ENCODE measurements at places on chromosomes 12 and 14.

- DNase-seq: no peak
Measured at GRCh38 chr14:21915826-21916225, 242.2 kb upstream of the OR4E1 start.

- no peak for DNase-seq
Measured at GRCh38 chr12:3538466-3539030, 47.5 kb downstream of the PRMT8 start.

DNA sequence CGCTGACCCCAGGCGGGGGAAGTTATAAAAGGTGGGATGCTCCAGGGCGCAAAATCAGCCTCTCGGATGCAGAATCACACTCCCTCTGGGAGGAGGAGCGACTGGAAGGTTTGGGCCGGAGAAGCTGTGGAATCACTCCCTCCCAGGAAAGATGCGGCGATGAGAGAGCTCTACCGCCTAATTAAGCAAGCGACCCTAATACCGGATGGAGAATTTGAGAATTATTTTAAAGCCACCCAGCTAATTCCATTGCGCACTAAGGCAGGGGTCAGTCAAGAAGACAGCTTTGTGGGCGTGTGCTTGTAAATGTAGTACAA is 1.9 kb downstream of the COL2A1 start:
- DNase-seq: no peak

DNA sequence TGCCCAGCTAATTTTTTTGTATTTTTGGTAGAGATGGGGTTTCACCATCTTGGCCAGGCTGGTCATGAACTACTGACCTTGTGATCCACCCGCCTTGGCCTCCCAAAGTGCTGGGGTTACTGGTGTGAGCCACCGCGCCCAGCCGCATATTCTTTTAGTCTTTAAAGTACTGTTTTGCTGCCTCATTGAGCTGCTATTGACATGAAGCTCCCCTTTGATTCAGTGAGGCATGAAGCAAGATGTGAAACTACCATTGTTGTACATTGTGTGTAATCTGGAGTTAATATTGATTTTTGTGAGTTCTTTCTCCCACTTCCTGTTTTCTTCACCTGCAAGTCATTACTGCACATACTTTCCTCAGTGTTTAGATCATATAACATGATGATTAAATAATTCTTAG is 80.8 kb downstream of the MNAT1 start:
- DNase-seq: no peak

- DNase-seq: no peak
Measured at GRCh38 chr12:31817120-31817519, 88.3 kb upstream of the AMN1 start.

DNA sequence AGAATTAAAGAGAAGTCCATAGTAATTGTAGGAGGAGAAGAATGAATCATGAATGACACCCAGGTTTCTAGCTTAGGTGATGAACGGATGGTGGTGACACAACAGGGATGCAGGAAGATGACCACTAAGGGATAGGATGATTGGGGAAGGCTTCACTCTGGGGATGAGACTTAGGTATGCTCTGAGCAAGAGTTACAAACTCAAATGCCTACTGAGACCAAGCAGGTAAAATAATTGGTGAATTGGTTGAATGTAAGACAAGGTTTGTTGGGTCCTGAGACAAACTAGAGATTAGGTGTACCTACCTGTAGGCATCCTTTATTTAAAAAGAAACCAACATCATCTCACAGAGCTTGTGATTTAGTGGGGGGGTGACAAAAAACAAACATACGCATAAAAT is 116.3 kb downstream of the CFAP54 start:
- no peak for DNase-seq

DNA sequence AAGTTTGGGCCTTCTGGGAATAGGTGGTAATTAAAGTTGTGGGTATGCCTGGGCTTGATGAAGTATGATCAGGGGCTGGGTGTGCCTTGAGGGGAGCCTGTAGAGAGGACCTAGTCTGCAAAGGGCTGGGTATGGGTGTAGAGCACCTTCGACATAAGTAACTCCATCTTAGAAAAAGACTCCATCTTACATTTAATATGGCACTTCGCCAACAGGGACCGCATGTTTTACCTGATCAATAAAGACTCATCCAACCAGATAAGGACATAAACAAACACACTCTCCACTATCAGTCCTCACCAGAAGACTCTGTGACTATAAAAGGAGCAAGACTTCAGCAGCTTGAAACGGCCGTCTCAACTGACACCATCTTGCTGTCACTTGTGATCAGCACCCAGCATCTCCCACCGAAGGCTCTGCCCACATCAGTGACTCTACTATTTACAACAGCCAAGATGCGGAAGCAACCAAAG is 23.5 kb upstream of the GPR68 start:
- no peak for DNase-seq

DNA sequence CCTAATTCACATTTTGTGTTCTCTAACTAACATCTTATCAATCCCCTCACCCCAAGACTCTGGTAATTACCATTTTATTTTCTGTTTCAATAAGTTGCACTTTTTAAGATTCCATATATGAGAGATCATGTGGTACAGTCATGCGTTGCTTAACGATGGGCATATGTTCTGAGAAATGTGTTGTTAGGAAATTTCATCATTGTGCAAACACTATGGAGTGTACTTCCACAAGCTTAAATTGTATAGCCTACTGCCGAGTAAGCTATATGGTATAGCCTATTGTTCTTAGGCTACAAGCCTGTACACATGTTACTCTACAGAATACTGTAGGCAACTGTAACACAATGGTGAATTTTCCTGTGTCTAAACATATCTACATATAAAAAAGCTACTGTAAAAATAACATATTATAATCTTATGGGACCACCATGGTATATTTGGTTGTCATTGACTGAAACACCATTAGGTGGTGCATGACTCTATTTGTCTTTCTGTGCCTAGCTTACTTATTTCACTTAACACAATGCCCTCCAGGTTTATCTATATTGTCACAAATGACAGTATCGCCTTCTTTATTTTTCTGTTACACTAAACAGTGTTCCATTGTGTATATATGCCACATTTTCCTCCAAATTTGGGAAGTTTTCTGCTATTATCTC is 473.4 kb upstream of the LMO3 start:
- no peak for DNase-seq

GRCh38 chr12:68639396-68639767 is 28.7 kb downstream of the RAP1B start:
- DNase-seq: no peak

GRCh38 chr14:76820700-76821099 is 5.5 kb upstream of the LRRC74A start:
- no peak for DNase-seq

GRCh38 chr14:60680511-60680910 is 31.2 kb upstream of the SIX1 start:
- no peak for DNase-seq

DNA sequence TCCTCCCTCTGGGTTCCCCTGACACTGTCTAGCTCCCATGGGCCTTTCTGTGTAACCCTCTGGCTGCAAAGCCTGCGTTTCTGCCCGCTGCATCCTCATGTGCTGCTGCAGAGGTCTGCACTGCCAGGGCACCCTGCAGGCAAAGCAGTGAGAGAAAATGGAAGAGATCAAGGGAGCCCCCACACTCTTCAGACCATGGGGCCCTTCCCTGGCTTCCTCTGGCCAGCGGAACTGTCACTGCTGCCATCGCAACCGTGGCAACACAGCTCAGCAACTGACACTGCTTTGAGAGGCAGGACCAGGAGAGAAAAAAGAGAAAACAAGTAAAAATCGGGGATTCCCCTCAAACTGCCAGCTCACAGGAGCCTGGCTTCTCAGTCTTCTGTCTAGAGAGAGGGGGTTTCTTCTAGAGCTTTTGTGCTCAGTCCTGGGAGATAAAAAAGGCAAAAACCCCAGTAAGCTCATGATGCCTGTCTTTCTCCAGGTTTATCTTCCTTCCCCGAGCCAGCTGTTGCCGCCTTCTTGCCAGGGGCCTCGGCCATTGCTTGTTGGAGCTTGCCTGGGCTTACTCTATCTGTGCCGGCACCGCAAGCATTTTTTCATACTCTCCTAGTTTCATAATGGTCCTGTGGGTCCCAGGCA is 38.9 kb downstream of the C14orf132 start:
- no peak for DNase-seq

GRCh38 chr14:72704502-72704901 is 189.4 kb downstream of the DPF3 start:
- DNase-seq: no peak

GRCh38 chr12:125033288-125033687 is 31.9 kb upstream of the AACS start:
- DNase-seq: no peak

All from H54 (cell line).